ENCODE measurements at places on chromosomes 1 and 21. TPM values are rescaled to one million over a fixed set of nuclear protein-coding genes. Genes with fewer than 3 reads are reported as not detected.

- no peak overlapping the region for H3K4me3 ChIP-seq
- no peaks in the 10 kb centered on the region for H3K27me3 ChIP-seq
- H3K27ac ChIP-seq, result no peak overlapping the region
- no peaks in the 10 kb centered on the region for H3K36me3 ChIP-seq
- DNase-seq, result no peak
- H3K4me1 ChIP-seq, result peaks cover 19% of the 10 kb centered on the region
Measured at GRCh38 chr21:37561941-37562919, 195.7 kb downstream of the DYRK1A start.

DNA sequence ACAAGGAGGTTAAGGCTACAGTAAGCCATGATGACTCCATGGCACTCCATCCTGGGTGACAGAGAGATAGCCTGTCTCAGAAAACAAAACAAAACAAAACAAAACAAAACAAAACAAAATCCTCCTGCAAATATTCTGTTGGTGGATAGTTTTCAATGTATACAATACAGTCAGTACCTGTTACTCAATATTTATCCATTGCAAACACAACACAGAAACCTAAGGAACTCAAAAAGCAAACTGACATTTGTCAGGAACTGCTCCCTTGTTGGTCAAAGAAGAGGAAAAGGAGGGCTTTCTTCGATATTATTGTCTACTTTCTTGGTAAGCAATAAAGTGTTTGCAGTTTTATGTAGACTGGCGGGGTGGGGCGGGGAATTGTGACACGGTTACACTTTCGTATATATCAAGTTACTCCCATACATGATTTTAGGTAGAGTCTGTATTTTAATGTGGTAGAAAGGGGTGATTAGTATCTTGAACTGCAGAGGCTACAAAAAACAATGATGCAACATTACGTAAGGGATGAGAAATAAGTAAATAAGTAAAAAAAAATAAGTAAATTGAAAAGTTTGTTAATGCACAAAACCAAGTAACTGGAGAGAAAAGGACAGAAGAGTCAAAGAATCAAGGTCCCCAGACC lies 31.8 kb downstream of the APP start:
- DNase-seq, result no peak
- peaks cover 9% of the 10 kb centered on the region for H3K36me3 ChIP-seq
- H3K4me1 ChIP-seq, result peaks cover 29% of the 10 kb centered on the region
- no peak overlapping the region for H3K4me3 ChIP-seq
- peak overlapping the region; percentile 71 for H3K27ac ChIP-seq

ALX3 gene
- not detected for total RNA-seq

TRPM2 gene
- 0.36 TPM for total RNA-seq

DNA sequence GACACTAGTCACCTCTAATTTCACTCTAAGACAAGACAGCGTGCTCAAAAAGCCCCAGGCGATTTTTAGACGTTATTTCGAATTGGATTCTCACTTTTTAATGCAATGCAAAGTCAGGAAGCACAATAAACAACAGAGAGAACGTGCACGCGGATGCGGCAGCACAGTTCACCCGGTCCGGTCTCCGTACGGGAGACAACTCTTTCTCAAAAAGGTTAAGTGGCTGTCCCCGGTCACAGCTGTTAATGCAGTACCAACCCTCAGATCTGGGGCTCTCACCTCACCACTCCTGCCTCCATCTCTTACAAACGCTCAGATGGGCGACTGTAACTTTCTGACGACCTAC lies 1.2 kb downstream of the HP1BP3 start:
- no peaks in the 10 kb centered on the region for H3K36me3 ChIP-seq
- peaks cover 21% of the 10 kb centered on the region for H3K4me1 ChIP-seq
- peak overlapping the region; percentile 97 for H3K4me3 ChIP-seq
- peak; percentile 62 for DNase-seq
- no peaks in the 10 kb centered on the region for H3K27me3 ChIP-seq
- H3K27ac ChIP-seq, result peak overlapping the region; percentile 78

GRCh38 chr1:61142726-61143500 lies 60.6 kb downstream of the NFIA start:
- H3K4me1 ChIP-seq, result peaks cover 33% of the 10 kb centered on the region
- H3K36me3 ChIP-seq, result no peaks in the 10 kb centered on the region
- no peak overlapping the region for H3K27ac ChIP-seq
- no peak for DNase-seq
- no peaks in the 10 kb centered on the region for H3K27me3 ChIP-seq

CNIH3 gene
- 3.6 TPM for total RNA-seq

TSACC gene
- not detected for total RNA-seq

- DNase-seq, result peak; percentile 91
- peak overlapping the region; percentile 27 for H3K4me3 ChIP-seq
- no peaks in the 10 kb centered on the region for H3K36me3 ChIP-seq
- peaks cover 34% of the 10 kb centered on the region for H3K4me1 ChIP-seq
Measured at GRCh38 chr1:32989160-32990050, 24.8 kb upstream of the RNF19B start.

- no peaks in the 10 kb centered on the region for H3K4me1 ChIP-seq
- H3K27me3 ChIP-seq, result peaks cover 3% of the 10 kb centered on the region
- H3K27ac ChIP-seq, result no peak overlapping the region
- no peak overlapping the region for H3K4me3 ChIP-seq
- DNase-seq, result no peak
- no peaks in the 10 kb centered on the region for H3K36me3 ChIP-seq
Measured at GRCh38 chr1:54816951-54817350, 15.8 kb upstream of the TTC22 start.

DNA sequence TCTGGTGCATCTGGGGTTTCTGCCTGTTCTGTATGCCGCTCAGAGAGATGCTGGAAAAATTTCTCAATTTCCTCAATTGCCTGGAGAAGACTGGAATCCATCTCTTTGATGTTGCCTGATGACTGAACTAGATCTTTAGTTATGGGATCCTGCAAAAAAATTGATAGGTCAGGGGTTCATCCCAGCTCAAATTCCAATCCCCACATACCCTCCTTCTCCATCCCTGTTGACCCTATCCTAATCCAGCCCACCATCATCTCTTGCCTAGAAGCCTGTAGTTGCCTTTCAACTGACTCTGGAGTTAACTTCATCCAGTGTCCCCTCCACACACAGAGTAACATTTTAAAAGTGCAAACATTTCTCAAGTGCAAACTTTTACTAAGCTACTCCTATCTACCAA lies at the start of gene KLF18:
Gene KLF18 (minus strand): TSS at position 101 of the 400 bp plus-strand sequence. CDS start 0 bp downstream, at position 101.
- DNase-seq, result no peak
- H3K4me1 ChIP-seq, result no peaks in the 10 kb centered on the region
- H3K27me3 ChIP-seq, result peaks cover 2% of the 10 kb centered on the region
- H3K27ac ChIP-seq, result no peak within 1 kb of the TSS
- H3K4me3 ChIP-seq, result no peak within 1 kb of the TSS

Data from osteoblast (primary cell).